ENCODE measurements at places on chromosomes 13 and 19.

GRCh38 chr13:33285420-33286124, at the start of gene STARD13:
Gene STARD13 (minus strand): TSS chr13:33285755. CDS start chr13:33285638, 117 bp downstream.
- peak; percentile 53 for DNase-seq

DNA sequence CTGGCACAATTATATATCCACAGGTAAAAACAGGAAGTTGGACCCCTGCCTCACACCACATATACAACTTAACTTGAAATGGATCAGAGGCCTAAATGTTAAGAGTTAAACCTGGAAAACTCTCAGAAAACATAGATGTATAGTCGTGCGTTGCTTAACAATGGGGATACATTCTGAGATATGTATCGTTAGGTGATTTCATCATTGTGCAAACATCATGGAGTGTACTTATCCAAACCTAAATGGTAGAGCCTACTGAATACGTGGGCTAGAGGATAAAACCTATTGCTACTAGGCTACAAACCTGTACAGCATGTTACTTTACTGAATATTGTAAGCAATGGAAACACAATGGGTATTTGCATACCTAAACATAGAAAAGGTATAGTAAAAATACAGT, 14.8 kb upstream of the CALM3 start:
- DNase-seq, result peak; percentile 35

DNA sequence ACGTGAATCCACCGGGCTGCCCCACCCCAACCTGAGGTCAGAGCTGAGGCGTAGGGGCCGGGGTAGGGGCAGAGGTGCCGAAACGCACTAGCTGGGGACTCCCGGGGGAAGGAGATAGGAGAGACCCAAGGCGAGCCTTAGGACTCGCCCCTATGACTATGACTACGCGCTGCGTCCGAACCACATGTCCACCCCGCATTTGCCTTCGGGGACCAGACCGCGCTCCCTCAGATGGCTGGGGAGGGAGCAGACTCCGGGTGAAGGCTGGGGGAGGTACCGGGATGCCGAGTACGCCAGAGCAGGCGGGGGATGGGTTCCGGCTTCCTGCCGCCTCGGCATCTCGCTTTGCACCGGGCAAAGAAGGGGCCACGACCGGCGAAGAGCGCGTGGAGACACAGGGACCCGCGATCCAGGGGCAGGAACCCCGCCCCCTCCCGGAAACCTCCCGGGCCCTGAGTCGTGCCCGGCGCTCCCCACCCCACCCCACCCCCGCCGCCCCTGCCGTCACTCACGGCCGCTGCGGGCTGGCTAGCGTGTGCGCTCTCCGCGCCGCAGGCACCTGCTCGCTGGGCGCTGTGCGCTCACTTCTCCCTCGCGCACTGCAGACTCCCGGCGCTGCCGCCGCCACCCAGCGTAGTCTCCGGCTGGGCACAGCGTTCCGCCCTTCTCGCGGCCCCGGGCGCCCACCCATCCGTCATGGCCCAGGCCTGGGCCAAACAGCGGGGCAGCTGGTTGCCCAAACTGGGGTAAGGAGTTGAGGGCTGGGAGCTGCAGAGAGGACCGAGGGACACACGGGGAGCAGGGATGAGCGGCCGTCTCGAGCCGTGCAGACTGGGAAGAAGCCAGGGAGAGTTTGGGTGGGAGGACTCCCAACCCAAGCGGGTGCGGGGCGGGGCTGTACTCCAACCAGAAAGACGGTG, 622 bp upstream of the VSTM2B start:
- peak; percentile 53 for DNase-seq

- DNase-seq, result no peak
Observed at GRCh38 chr13:77299587-77299986, 27.3 kb downstream of the MYCBP2 start.

- no peak for DNase-seq
Observed at GRCh38 chr19:10430505-10431253, 10.3 kb downstream of the PDE4A start.

DNA sequence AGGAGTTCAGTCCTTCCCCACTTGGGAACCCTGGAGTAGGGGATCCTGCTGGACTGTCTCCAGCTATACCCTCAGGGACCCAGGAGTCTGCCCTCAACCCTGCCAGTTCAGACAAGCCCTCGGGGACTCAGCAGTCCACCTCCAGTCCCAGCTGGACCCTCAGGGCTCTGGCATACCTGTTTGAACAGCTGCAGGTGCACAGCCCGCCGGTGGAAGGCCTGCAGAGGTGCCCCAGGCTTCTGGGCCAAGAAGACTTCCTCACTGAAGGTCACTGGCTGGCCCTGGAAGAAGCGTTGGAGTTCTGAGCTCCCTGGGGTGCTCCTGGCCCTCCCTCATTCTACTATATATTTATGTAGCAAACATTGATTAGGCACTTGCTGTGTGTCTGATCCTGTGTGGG, 8.6 kb downstream of the CRB3 start:
- DNase-seq, result no peak

- peak; percentile 55 for DNase-seq
Observed at GRCh38 chr19:47228937-47229675, 1.9 kb downstream of the BBC3 start.

DNA sequence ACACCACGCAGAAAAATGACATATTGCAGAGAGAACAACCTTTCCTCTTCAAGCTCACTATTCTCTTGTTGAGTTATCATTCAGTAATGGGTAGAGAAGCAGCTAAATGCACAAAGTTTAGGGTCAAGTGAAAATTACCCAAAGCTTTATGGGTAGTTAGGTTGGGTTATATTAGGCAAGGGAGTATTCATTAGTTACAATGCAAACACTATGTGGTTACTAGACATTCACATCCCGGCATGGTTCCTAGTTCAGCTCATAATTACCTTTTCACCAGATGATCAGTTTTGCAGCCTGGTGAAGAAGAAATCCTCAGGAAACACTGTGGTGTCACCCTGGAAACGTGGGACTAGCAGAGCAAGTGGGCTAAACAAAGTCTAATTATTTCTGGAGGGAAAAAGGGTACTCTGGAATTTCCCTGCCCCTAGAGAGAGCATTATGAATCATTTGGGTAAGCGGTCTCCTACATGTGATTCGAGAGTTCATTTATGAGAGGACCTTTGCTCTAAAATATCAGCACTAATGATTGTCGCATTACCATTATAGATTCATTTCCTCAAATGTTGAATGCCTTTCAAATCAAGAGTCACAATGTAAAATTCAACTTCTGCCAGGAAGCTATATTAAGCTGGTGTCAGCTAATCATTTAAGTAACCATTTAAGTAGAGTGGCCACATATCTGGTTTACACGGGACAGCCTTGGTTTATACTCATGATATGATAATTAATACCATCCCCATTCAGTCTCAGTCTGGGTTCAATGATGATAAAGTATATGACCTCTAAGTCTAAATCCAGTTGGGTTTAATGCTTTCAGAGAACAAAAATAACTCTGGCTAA, 1208.0 kb downstream of the DIAPH3 start:
- DNase-seq, result no peak

DNA sequence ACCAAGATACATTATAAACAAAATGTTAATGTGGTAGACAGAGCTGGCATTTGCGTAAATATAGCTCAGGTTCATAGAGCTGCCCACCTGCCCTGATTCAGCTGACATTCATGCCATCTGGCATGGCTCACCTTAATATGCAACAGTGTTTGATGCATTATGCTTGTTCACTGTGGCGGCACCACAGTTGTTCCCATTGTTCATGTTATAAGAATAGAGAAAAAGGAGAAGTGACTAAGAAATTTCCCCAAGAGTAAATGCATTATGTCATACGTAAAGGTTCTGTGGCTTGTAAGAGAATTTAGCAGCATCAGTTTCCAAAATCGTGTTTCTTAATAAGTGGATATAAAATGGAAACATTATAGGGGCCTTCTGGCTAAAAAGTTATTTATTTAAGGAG, 4.5 kb downstream of the CCNA1 start:
- DNase-seq, result no peak

DNA sequence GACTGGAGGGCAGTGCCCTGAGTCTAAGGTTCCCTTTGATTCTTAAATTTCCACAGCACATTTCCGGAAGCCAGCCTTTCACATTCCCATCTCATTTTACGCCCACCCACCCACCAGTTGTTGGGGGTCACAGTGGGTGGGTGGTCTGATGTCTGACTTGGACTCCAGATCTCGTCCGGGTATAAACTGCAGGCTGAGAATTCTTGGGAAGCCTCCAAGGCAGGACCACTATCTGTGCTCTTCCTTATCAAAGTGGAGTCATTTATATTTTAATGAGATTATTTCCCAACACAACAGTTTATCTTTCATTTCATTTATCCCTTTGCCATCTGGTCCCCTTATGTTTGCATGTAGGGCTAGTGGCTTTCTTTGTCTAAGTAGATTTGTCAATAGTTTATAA, 3.6 kb upstream of the FAM124A start:
- DNase-seq, result no peak

DNA sequence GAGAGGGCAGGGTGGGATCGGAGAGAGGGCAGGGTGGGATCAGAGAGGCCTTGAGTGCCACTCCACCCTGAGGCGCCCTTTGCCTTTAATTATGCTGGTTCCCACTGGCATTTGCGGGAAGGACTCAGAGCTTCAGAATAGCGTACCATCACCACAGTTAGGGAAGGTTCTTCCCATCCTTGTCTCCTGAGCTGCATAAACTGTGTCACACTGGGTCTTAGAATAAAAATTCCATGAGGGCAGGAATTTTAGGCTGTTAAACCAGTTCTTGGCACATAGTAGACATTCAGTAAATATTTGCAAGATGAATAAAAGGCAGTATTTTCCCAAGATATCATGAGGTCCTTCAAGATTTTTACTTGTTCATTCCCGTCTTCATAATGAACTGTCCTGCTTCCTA, 24.4 kb downstream of the PPP2R1A start:
- DNase-seq, result no peak

DNA sequence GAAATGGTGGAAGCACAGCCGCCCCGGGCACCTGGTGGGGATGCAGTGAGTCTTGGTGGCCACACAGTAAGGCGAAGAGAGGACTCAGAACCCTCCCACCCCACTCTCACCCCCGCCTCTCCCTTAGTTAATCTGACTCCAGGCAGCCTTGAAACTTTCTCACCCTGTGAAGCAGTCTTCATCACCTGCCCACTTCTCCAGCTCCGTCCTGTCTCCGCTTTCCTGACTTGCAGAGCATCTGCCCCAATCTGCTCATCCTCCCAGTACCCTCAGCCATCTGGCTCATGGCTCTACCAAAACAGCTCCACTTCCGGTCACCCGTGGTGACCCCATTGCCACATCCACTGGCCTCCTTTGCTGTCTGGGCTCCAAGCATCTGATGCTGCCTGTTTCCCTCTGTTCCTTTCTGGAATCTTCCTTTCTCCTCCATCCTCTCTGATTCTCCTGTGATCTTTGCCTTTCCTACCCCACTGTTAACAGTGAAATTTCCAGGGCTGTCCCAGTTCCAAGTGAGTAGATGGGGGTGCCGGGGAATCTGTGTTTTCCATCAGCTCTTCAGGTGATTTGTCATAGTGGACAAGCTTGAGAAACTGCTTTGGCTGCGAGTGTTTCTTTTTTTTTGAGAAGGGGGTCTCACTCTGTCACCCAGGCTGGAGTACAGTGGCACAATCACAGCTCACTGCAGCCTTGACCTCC, 4.3 kb downstream of the USF2 start:
- DNase-seq, result no peak

GRCh38 chr13:85413664-85414063, 385.6 kb downstream of the SLITRK6 start:
- DNase-seq, result no peak

DNA sequence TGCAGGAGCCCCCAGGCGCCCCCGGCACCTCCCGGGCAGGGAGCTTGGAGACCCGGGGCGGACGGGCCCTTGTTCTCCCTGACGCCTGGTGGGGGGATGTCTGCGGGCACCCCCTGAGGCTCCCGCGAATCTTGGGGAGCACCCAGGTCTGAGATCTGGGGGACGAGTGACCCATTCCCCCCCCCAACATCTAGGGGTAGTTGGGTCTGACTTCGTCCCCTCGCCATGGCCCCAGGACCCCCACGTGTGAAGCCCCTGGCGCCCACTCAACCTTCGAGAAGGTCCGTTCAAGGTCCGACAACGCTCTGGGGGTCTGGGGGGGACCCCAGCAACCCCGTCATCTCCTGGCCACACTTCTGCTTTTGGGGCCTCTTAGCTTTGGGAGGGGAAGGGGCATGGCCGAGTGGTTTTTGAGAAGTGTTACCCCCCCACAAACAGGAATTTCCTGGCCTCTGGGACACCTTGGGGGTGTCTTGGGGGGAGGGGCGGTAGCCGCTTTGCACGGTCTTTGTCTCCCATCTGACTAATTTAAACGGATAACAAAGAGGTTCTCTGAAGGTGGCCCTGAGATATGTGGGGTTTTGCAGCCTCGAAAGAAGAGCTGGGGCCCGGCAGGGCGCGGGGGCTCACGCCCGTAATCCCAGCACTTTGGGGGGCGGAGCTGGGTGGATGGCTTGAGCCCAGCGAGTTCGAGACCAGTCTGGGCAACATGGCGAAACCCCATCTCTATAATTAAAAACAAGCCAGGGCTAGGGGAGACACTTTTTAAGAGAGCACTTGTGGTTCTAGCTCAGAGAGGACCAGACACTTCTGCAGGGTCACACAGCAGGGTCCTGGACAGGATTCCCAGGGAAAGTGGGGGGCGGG, 608 bp downstream of the CNN2 start:
- peak; percentile 66 for DNase-seq

- DNase-seq, result no peak
Observed at GRCh38 chr19:7762719-7763293, at the start of gene CLEC4M. Gene CLEC4M (plus strand): TSS chr19:7763243. CDS start chr19:7763267, 24 bp downstream.

DNA sequence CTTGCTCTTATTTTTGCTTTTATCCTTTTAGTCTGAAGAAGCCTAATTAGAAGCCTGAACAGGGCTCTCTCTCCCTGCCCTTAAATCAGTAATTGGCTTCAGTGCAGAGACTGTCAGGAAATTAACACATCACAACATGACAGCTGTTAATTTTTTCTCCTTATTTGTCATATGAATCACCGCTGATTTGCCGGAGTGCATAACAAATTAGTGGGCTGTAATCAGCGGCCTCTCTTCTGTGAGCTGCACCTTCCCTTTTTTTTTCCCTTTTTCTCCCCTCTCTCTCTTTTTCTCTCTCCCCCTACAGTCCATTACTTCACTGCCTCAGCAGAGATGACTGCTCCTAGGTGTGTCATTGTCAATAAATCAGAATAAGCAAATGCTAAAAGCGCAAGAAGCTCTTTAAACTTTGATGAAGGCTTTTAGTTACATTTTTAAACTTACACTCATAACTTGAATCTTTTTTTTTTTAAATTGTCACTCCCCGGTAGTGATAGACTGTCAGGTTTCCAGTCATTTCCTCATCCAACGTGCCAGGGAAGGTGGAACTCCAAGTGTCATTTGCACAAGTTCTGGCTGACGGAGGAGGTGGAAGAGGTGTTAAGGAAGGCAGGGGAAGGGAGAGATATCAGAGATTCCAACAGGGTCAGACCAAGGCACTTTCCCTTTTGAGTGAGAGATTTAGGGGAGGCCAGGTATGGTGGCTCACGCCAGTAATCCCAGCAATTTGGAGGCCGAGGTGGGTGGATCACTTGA, 197.1 kb upstream of the TSHZ3 start:
- DNase-seq, result no peak

DNA sequence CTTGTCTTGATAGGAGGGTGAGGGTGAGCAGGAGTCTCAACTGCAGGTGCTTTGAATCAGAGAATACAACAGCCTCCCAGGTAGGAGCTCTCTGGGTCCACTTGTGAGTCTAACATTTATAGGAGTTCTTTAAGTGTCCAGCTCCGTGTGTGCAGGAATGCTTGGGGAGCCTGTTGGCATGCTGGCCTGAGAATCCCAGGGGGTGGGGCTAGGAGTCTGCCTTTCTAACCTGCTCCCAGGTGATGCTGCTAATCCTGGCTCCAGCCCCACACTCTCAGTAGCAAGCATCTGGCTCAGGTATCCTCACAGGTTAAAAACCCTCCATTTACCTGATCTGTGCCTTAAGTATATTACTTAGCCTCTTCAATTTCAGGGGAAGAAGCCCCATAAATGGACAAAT, 368.9 kb downstream of the RBM26 start:
- no peak for DNase-seq

GRCh38 chr19:46239193-46240024, 9.9 kb downstream of the IGFL1 start:
- no peak for DNase-seq
